Smooth muscle cell of the pulmonary artery (primary cell): ENCODE measurements at places on chromosomes 5 and 9. TPM values are rescaled to one million over a fixed set of nuclear protein-coding genes. Genes with fewer than 3 reads are reported as not detected.

Gene CDC20B
- total RNA-seq: 0.07 TPM in 1 of 2 replicates, not detected in the other

Gene FOXD4L6
- total RNA-seq: 0.13 and 0.17 TPM in 2 replicates

Gene PLEKHG4B
- 0.07 TPM in 1 of 2 replicates, not detected in the other for total RNA-seq

Gene NR3C1
- total RNA-seq: 85.8 and 93.3 TPM in 2 replicates

Gene PCDHA13
- 0.10 and 0.20 TPM in 2 replicates for total RNA-seq

Gene CLIC3
- total RNA-seq: 2.0 and 2.9 TPM in 2 replicates

Gene GRIA1
- total RNA-seq: 0.23 and 2.4 TPM in 2 replicates

Gene SLC2A6
- 12.5 and 19.7 TPM in 2 replicates for total RNA-seq

Gene BAAT
- 0.07 TPM in 1 of 2 replicates, not detected in the other for total RNA-seq

Gene IRGM
- total RNA-seq: 0.13 TPM in 1 of 2 replicates, not detected in the other

Gene SPATA31C1
- not detected in 2 replicates for total RNA-seq

Gene LHX3
- total RNA-seq: not detected in 2 replicates

Gene GCNT4
- total RNA-seq: 1.8 and 5.0 TPM in 2 replicates

Gene C9
- total RNA-seq: not detected in 2 replicates

Gene PCDHGB5
- 34.3 and 47.0 TPM in 2 replicates for total RNA-seq

Gene PLCXD3
- total RNA-seq: 1.7 and 4.0 TPM in 2 replicates

Gene ACOT12
- 0.07 and 1.1 TPM in 2 replicates for total RNA-seq

Gene UBTD2
- 19.8 and 29.0 TPM in 2 replicates for total RNA-seq

Gene HAVCR2
- total RNA-seq: 0.33 and 0.39 TPM in 2 replicates

Gene IFNA21
- not detected in 2 replicates for total RNA-seq

Gene SPINK6
- total RNA-seq: not detected in 2 replicates

Gene ASPN
- 9.2 and 9.6 TPM in 2 replicates for total RNA-seq

Gene GABRP
- not detected in 2 replicates for total RNA-seq

Gene EIF4E1B
- total RNA-seq: not detected in 2 replicates

Gene CMYA5
- 0.52 and 0.69 TPM in 2 replicates for total RNA-seq

Gene TAS2R1
- total RNA-seq: not detected in 2 replicates

Gene EGFL7
- total RNA-seq: 28.3 and 40.9 TPM in 2 replicates

Gene FYB1
- 0.03 and 0.07 TPM in 2 replicates for total RNA-seq

Gene CCDC180
- 0.76 and 2.4 TPM in 2 replicates for total RNA-seq

Gene DNM1
- total RNA-seq: 1.9 and 5.8 TPM in 2 replicates

Gene RALGPS1
- total RNA-seq: 2.7 TPM in 2 replicates

Gene PIP5K1B
- 0.03 and 0.13 TPM in 2 replicates for total RNA-seq

Gene ROR2
- 2.0 TPM in 1 of 2 replicates, not detected in the other for total RNA-seq

Gene SLU7
- 30.4 and 44.3 TPM in 2 replicates for total RNA-seq

Gene ADRA1B
- total RNA-seq: 0.26 and 0.43 TPM in 2 replicates

Gene TTC33
- 9.3 and 13.5 TPM in 2 replicates for total RNA-seq

Gene SLC25A2
- 0.13 and 0.26 TPM in 2 replicates for total RNA-seq

Gene SV2C
- under 0.01 TPM in 1 of 2 replicates, not detected in the other for total RNA-seq

Gene CDH9
- total RNA-seq: not detected in 2 replicates

Gene PRR16
- 7.7 and 8.5 TPM in 2 replicates for total RNA-seq
